ENCODE measurements at places on chromosomes 2 and 18. TPM values are rescaled to one million over a fixed set of nuclear protein-coding genes. Genes with fewer than 3 reads are reported as not detected.

Gene ZNF142
- 8.1 TPM for polyA plus RNA-seq

Gene INHA
- polyA plus RNA-seq: 1.2 TPM

Gene EML4
- polyA plus RNA-seq: 35.0 TPM

Gene AKAIN1
- not detected for polyA plus RNA-seq

Gene CXCR2
- polyA plus RNA-seq: not detected

Gene AMER3
- polyA plus RNA-seq: 0.03 TPM

Gene LRRTM1
- polyA plus RNA-seq: 1.1 TPM

Gene RAD51AP2
- polyA plus RNA-seq: 0.02 TPM

Gene CAMKMT
- 6.2 TPM for polyA plus RNA-seq

Gene SPATA3
- polyA plus RNA-seq: not detected

Gene EFHD1
- polyA plus RNA-seq: 0.05 TPM

Gene POTEC
- not detected for polyA plus RNA-seq

Gene CFC1
- not detected for polyA plus RNA-seq

Gene GCG
- polyA plus RNA-seq: not detected

Gene CHST10
- 17.6 TPM for polyA plus RNA-seq

Gene DUSP2
- 1.2 TPM for polyA plus RNA-seq

Gene MAP2
- 11.1 TPM for polyA plus RNA-seq

Gene SDC1
- polyA plus RNA-seq: 105 TPM

Gene PKDCC
- 16.0 TPM for polyA plus RNA-seq

Gene SOCS6
- 12.1 TPM for polyA plus RNA-seq

Gene SLC9A2
- polyA plus RNA-seq: not detected

Gene EFEMP1
- 1,290 TPM for polyA plus RNA-seq

Gene SFT2D3
- 3.9 TPM for polyA plus RNA-seq

Gene REG1B
- not detected for polyA plus RNA-seq

Gene CNTNAP5
- 0.02 TPM for polyA plus RNA-seq

Gene ELOA2
- polyA plus RNA-seq: not detected

Gene ST6GAL2
- 0.58 TPM for polyA plus RNA-seq

Gene KATNAL2
- polyA plus RNA-seq: 8.2 TPM

Gene KCNF1
- 0.16 TPM for polyA plus RNA-seq

Gene SP9
- not detected for polyA plus RNA-seq

Gene PRSS56
- not detected for polyA plus RNA-seq

Gene MMADHC
- 40.4 TPM for polyA plus RNA-seq

Gene LYPD1
- polyA plus RNA-seq: 4.3 TPM

Gene IL36RN
- not detected for polyA plus RNA-seq

Gene CTNNA2
- polyA plus RNA-seq: 0.30 TPM

Gene FSHR
- not detected for polyA plus RNA-seq

Gene DLX2
- polyA plus RNA-seq: 0.02 TPM

Gene IGFBP5
- polyA plus RNA-seq: 156 TPM

Gene MAIP1
- polyA plus RNA-seq: 15.8 TPM

Gene KCNK3
- polyA plus RNA-seq: 0.16 TPM

Gene DUSP19
- 0.85 TPM for polyA plus RNA-seq

Gene SIX2
- 0.76 TPM for polyA plus RNA-seq

Gene OTOF
- not detected for polyA plus RNA-seq

Gene GPBAR1
- 0.08 TPM for polyA plus RNA-seq

Gene HOXD11
- not detected for polyA plus RNA-seq

Gene ZNF516
- 4.4 TPM for polyA plus RNA-seq

Gene CNOT11
- polyA plus RNA-seq: 42.2 TPM

Gene CMPK2
- 1.1 TPM for polyA plus RNA-seq

Gene GPR35
- 1.2 TPM for polyA plus RNA-seq

Gene ALK
- 0.55 TPM for polyA plus RNA-seq
